ENCODE measurements at places on chromosomes 1 and 21.

GRCh38 chr1:96834986-96835385 lies 113.4 kb downstream of the PTBP2 start:
- no peak for DNase-seq

- no peak for DNase-seq
Observed at GRCh38 chr1:14613926-14614325, 15.4 kb downstream of the KAZN start.

DNA sequence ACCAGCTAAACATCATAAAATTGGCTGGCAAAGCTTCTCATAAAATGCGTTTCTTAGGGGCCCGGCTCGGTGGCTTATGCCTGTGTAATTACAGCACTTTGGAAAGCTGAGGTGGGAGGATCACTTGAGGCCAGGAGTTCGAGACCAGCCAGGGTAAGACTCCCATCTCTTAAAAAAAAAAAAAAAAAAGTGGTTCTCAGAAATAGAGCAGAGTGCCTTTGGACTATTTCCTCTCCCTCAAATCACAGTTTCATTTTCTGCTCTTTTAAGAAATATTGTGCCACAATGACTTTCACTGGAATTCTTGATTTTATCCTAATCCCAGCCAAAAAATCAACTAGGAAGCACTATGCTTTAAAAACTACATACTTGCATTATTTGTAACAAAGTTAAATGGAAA lies 13.3 kb downstream of the HSF2BP start:
- no peak for DNase-seq

DNA sequence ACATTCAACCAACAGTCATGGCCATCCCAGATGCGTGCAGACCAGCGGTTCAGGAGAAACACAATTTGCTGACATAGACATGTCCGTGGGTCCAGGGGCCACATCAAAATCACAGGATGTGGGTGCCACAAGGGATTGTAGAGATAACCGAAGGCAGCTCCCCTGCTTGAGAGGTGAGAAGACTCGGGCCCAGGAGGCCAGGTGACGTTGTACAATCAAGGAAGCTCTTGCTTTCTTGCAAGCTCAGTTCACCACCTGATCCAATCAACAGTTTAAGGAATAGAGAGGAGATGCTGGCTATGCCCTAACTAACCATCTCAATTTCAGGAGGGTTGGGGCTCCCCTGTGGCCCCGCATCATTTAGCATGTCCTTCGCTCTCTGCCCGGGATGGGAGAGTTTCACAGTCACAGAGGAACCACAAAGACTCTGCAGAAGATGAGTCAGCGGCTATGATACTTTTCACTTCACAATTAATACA lies 19.5 kb downstream of the UBASH3A start:
- no peak for DNase-seq

GRCh38 chr1:237961754-237962153 lies 71.0 kb upstream of the ZP4 start:
- DNase-seq, result no peak

DNA sequence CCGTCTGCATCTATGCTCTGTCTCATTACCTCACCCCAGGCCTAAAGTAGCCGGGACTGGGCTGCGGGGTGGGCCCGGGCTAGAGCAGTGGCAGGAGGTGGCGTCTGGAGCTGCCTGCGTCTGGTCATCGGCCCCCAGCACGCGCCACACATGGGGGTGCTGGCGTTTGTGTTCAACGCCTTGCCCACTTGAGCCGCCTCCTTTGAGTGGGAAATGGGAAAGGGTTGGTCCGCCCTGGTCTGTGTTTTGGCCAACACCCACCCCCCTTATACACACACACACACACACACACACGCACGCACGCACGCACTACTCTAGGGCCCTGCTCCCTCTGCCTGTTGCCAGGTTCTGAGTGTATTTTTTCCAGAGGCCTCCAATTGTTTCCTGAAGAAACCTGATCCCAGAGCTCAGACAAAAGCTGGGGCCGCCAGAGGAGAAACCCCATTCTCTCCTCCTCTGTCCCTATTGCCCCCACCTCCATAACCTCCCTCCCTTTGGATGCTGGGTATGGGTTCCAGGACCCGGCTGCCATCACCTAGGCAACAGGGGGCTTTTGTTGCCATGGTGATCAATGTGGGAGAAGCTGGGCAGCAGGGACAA lies 10.1 kb downstream of the VANGL2 start:
- no peak for DNase-seq

DNA sequence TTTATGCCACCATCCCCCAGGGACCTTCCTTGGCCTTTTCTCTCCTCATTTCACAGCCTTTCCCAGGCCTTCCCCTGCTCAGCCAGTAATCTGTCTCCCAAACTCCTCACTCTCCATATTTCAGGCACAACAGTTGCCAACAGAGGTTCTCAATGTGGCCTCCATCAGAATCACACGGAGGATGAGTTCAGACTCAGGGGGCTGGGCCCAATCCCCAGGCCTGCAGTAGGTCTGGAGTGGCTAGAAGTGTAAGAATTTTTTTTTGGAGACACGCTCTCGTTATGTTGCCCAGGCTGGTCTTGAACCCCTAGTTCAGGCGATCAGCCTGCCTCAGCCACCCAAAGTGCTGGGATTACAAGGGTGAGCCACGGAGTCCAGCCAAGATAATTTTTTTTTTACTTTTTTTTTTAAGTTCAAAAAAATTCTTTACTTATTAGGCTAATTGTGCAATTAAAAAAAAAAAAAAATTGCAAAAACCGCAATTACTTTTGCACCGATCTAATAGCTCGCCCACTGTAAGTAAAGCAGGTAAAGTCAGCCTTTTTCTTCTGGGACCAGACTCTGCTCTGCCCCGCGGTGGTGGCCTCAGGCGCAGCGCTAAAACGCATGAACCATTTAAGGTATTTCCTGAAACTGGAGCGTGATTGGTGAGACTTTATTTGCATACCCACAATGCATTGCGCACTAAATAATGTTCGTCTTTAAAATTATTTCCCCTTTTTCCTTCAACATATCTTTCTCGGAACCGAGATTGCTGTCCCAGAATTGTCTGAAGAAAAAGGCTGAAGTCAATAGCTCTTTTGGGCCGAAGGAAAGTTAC lies 18.7 kb downstream of the KIAA2013 start:
- peak; percentile 80 for DNase-seq

- no peak for DNase-seq
Observed at GRCh38 chr1:96329121-96329520, 392.5 kb upstream of the PTBP2 start.

DNA sequence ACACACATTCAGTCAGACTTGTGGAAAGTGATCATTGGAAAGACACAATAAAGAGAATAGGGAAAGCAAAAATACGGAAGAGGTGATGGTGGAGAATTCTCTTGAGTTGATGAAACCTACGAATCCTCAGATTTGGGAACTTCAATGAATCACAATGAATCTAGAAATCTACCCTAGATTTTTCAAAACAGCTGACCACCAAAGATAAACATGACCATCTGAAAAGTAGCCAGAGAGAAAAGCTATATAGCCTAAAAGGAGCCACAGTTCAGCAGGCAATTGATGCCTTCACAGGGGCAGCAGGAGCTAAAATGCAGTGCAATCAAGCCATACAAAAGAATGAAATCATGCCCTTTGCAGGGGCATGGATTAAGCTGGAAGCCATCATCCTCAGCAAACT lies 170.6 kb upstream of the RUNX1 start:
- DNase-seq, result no peak

DNA sequence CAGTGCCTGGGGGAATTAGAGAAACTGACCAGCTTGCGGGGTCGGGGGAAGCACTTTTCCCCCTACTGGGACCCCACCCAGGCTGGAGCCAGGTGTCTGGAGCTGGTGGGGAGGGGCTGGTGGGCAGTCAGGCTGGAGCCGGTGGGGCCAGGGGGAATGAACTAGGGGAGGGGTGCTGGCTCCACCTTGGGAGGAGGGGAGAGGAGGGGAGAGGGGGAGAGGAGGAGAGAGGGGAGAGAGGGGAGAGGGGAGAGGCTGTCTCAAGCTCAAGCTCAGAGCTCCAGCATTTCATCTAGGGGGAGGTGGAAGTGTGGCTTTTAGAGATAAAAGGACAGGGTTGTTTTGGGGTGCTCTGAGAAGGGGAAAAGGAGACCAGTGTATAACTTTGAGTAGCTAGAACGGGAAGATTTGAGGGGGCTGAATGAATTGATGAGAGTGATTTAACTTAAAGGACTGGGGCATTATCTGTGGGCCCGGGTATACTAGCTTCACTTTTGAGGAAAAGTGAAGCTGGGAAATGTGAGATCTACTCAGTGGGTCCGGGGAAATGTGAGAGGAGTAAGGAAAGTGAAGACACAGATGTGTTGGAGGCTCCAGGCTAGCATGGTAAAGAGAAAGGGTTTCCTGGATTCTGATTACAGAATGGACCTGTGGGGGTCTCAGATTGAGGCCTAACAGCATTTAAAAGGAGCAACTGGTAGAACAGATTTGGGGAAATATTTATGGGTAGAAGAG lies 2.8 kb downstream of the EFNA1 start:
- DNase-seq, result no peak

DNA sequence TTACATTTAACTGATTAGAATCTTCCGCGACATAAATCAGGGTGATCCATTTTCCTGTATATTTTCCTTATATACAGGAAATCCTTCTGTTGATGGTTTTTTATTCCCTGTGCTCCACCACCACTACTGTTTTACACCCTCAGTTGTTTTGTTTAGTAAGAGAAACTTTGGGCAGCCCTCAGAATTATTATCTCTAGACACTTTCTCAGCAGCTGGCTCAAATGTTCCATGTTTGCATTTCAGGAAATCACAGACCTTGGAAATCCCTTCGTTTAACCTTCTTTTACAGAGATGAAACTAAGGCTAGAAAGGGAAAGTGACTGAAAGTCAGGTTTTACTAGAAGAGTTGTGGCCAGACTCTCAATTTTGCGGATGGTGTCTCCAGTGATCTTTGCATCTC lies 15.2 kb downstream of the ZNF697 start:
- no peak for DNase-seq

DNA sequence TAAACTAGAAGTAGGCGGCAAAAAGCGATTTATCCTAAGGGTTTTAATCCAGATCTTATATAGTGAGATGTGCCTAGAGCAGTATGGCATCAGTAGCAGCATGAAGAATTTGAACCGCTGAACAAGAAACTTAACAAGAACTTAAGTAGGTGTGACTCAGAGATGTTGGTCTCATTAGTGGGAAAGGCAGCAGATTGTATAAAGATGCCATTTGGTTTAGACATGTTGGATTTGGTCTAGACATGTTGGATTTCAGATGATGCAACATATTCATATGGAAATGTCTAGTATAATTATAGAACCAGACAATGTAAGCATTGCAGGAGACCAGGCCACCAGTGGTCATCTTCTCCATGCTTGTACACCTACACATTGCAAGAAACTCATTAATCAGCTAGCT lies 42.1 kb upstream of the ZP4 start:
- DNase-seq, result no peak

- no peak for DNase-seq
Observed at GRCh38 chr1:240070188-240070587, 21.5 kb upstream of the FMN2 start.

DNA sequence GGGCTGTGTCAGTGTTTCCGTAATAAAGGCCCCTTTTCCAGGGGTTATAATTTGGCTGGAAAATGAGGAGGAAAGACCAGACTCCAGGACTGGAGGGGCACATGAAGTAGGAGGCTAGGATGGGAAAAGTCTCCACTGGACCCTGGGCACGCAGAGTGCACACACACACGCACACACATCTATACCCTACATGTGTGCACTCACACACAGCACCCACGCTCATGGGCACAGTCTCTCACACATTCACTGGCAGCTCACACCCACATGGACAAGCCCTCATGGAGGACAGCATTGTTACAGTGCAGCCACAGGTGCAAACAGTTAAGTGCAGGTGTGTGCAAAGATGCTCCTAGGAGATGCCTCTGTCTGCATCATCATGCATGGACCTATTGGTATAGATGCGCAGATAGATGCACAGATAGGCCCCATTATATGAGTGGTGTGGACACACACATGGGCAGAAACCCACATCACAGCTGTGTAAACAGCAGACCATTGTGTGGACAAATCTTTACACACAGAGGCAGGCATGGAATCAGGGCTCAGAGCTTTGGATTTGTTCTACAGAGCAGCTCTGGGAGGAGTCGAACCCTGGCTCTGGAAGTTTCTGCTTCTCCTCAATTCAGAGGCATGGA lies 9.1 kb upstream of the RUNX3 start:
- no peak for DNase-seq

- no peak for DNase-seq
Observed at GRCh38 chr1:234858722-234859121, 248.7 kb upstream of the IRF2BP2 start.

DNA sequence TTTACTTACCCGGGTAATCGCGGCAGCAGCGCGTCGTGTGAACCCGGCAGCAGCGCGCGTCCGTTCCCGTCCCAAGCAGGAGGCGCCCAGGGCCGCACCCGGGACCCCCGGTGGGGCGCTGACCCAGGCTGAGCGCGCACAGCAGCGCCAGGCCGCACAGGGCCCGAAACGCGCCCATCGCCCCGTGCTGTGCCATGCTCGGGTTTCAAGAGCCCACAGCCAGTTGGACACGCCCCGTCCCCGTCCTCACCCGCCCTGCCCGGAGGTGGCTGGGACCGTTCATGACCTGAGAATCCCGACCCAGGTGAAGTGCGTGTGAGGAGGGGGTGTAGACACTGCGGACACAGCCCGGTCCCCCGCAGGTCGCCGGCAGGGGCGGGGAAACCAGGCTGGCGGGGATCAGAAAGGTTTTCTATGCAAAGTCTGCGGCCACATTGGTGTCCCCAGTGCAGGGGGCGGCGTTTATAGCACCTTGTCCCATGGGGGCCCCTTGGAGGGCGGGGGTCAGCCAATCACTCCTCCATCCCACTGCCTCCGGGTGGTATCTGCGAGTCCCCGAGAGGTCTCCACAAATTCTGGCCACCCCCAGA lies at the start of gene TNFRSF18:
Gene TNFRSF18, minus strand, starts transcription at position 217 of the 590 bp plus-strand sequence. Its CDS starts 21 bp downstream, at position 196.
- DNase-seq, result no peak

GRCh38 chr1:59678493-59679228 lies 136.1 kb upstream of the HOOK1 start:
- DNase-seq, result no peak

- no peak for DNase-seq
Observed at GRCh38 chr1:114109981-114110380, 43.7 kb downstream of the SYT6 start.

DNA sequence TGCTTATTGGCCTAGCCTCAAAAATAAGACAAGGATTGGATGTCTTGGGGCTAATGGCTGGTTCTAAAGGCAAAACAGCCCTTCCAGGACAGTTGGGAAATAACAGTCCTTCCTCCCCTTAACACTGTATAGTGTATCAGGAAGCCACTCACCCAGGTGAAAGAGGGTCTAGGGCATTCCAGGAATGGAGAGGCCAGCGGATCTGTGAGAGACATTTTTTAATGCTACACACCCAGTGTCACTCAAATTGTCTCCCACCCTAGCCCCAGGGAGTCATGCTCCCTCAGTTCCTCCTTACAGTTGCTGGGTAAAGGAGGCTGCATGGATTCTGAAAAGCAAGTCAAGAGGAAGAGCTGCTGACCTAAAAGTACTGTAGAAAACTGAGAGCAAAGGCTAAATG lies 24.1 kb upstream of the EXO1 start:
- no peak for DNase-seq

DNA sequence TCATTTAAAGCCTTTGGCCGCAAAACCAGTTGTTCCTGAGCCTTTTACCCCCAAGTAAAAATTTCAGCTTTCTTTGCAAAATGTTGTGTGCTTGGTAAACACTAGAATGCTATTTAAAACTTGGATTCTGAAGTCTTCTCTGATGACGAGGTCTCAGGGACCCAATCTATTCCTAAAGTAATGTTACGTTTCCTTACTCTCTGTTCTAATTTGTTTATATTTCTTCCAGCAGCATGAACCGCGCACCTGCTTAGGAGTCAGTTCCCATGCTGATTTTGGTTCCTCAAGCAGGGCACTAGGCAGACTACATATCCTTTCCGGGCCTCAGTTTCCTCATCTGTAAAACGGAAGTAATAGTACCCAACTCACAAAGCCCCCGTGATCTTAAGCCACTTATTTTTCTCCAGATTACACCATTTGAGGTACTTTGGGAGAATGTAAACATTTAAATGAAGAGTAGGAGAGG lies 969 bp upstream of the ALDH4A1 start:
- DNase-seq, result no peak

Data from GM18507 (cell line).